ENCODE measurements at places on chromosomes 2 and 18.

GRCh38 chr2:149037851-149038250 is 648 bp upstream of the LYPD6B start:
- peak; percentile 34 for DNase-seq

DNA sequence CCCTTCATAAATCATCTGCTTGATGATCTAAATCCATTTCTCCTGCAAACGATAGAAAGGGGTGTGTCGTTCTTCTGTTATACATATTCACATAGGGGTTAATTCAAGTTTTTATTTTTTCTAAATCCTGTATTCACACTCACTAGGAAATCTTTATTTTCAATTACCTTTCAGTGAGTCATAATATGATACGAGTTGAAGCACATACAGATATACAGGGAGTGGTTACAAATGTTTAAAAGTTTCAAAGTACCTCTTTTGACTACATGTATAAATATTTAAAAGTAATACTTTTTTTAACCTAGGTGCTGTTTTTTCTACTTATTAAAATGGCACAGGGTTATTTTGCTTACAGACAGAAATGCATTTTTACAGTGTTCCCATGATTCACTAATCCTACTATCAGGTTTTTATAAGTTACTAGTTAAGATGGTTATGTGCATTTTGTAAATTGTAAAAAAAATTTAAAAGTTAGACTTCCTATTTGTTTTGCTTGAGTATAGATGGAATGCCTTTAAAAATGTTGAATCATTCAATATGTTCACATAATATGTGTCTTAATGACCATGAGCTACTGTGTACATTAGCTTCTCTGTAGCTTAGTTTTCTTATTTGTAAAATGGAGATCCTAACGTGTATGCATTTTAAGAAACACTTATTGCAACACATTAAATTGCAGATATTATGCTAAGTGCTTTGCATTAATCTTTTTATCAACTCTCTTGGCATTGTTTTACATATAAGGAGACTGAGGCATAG is 1378.1 kb downstream of the DSC3 start:
- DNase-seq, result no peak

DNA sequence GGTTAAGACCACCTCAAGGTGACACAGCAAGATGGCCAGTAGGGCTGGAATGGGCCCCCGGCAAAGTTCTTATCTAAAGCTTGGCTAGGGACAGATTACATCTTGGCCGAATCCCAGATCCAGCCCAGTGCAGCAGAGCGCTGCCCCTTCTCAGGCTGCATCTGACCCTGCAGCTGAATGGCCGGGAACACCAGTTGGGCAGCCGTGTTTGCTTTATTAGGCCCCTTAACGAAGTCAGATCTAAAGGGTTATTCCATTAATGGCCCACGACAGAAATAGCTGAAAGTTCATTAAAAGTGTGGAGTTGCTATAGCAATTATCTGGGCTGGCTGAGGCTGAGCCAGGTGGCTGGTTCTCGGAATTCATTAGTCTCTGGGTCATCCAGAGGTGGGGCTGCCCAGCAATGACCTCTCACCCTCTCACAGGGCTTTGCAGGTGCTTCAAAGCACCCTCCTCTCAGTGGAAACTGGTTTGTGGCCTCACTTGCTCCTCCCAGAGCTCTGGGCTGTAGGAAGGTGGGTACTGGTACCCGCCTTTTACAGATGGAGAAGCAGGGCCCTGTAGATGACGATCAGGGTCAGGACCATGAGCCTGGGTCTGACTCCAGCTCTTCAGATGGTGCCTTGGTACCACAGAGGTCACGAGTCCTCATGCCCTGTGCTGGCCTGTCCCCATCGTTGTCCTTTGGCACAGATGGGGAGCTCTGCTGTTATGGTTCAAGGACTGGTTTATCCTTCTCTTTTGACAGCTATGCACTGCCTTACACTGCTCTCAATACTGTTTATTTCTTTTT is 68.8 kb downstream of the EMX1 start:
- no peak for DNase-seq

- DNase-seq, result no peak
Measured at GRCh38 chr18:52007105-52007504, 332.9 kb upstream of the DCC start.

Data from large intestine (tissue), 12 donors.